HS-27A (cell line): ENCODE measurements at places on chromosomes 12 and 14.

DNA sequence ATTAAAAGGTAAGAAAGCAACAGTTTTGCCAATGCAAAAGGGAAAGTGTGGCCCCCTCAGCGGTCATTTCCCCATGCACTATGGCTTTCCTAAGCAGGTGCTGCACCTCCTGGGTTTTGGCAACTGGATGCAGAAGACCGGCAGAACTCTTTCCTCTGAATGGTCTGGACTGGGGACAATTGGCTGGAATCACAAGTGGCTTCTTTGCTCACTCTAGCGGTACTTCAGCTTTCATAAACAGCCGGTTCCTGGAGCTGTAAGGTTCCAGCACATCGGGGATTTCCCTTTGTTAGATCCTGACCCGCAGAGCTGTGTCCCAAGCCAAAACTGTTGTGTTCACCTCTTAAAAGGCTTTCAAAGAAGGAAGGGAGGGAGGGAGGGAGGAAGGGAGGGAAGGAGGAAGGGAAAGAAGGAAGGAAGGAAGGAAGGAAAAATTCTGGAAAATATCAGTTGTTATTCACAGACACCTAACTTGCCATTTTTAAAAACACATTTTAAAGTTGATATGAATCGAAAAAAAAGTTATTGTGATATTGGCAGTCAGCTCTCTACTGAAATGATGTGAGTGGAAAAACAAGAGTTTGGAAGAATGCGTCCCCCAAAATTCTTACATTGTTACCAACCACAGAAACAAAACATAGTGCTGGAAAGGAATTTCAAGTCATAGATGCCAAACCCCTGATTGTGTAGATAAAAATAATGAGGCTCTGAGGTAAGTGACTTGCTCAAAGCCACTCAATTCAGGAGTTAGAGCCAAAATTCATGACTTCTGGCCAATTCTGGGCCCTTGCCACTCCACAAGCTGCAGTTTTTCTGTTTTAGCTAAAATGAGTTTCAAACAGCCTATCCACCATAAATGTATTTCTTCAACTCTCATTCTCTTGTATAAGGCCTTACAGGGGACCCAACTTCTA, 220.6 kb upstream of the HMGA2 start:
- DNase-seq = peak; percentile 90

DNA sequence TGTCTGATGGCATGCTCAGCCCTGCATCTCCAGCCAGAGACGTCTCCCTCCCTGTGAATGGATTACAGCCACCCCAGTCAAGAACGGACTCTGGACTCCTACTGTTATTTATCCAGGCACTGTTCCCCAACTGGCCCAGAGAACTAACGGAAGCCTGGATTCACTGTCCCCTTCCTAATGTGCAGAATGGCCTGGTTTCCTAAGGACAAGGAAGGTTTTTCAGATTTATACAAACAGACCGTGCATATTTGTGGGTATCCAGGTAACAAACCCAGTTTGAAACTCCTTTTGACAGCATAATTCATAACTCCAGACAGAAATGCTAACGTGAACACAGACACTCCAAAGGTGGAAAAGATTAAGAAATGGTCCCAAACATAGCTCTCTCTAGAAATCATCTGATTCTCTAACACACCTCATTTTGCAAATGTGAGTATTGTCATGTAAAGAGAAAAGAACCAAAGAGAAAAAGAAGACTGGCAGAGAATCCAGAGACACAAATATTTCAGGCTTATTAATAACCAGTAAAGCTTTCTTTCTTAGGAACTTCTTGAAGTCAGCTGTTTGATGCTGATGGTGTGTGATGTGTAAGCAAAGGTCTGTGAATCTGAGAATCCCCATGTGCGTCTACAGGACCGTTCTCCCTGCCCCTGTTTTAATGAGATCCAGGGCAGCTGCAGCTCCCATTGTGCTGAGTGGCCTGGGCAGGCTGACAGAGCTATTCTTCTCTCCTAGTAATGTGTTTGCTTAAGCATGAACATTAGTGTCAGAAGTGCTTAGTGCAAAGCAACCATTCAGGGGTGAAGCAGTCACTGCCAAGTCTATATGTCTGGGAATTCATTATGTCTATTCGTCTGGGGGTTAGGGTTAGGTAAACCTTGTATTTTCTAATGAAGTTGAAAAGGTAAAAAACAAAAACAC, 86.8 kb upstream of the HIF1A start:
- DNase-seq = no peak

DNA sequence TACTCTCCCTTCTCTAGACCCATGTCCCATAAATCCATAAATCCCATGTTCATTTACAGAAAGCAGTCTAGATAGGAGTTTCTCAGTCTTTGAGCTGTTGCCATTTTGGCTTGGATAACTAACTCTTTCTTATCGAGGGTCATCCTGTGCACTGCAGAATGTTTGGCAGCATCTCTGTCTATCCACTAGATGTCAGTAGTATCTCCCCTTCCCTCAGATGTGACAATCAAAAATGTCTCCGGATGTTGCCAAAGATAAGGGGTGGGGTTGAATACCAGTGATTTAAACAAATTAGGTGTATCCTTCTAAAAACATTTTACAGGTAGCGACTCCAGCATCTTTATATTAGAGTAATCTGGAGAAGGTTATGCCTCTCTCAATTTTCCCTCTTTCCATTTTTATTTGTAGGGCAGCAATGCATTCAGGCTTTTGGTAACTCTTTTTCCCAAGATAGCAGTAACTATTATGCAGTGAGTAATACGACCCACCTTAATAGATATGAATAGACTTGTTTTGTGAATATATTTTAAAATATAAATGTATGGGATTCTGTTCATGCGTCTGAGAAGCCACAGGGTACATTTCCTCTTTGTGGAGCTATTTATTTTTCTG, 100.7 kb downstream of the LRRK2 start:
- no peak for DNase-seq

DNA sequence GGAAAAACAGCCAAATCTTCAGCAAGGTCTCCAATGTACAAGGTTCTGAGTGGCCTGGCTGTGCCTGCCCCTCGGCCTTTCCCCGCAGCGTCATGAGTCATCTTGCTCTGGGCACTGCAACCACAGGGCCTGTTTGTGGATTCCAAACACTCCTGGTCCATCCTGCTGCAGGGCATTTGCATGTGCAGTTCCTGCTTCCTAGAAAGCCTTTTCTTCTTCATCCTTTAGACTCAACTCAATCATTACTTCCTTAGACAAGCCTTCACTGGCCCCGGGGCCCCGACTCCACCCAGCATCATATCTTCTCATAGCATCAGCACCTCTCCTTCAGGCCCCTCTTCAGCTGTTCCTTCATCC, 101.8 kb upstream of the EGLN3 start:
- peak; percentile 22 for DNase-seq

DNA sequence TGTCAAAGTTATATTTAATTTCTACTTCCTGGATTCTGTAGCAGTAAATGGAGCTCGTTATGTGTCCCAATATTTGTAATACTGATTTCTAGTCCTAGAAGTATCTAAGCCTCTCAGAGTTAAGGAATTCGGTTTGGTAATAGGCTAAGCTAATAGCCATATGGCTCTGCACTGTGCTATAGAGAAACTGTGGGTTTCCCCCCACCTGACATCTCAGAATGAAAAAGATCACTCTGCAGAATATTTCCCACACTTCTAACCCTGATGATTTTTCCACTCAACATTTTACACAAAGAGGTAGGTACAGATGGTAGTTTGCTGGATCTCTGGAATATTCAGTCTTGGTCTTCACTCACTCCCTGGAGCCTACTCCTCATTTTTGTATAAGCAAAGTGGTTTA, 71.2 kb downstream of the BORCS5 start:
- no peak for DNase-seq

DNA sequence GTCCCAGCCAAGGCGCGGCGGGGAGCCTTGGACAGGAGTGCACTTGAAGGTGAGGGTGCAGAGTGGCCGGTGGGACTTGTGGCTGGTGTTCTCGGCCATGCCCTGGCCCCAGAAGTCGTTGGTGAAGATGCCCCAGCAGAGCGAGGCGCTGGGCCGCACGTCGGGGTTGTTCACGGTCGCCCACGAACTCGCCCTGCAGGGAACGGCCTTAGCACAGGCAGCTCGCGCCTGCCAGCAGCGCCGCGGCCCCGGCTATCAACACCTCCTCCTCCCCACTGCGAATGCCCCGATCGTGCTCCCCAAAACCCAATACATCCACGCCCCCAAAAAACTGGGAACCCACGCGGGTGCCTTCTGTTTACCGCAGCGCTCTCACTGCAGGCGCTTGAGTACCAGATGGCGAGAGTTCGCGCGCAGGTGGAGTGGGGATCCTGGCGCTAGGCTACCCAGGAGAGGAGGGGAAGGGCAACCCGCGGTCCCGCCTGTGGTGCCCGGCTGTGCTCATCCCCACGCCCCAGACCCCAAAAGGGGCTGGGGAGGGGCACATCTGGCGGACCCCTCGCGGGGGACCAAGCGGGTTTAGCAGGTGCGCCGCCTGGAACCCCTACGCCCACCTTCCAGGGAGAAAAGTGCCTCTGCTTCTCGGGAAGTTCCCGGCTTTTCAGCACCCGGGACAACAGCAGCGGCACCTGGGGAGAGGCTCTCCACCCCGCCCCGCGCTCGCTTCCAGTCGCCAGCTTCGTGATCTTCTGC, 386.3 kb upstream of the TMTC1 start:
- DNase-seq = no peak

DNA sequence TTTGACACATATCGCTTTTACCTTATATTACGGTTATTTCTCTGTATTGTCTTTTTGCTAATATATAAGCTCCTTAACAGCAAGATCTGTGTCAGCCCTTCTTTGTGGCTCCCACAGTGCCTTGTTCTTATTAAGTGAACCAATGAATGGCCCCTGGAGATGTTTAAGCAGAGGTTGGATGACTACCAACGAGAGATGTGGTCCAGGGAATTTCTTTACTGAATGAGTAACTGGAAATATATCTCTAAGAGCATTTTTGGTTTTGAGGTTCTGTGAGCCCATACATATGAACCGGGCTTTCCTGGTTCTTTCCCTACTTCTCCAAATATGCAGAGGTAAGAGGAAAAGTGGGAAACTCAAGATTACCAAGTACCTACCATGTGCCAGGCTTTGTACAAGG, 23.5 kb downstream of the CALCOCO1 start:
- no peak for DNase-seq

DNA sequence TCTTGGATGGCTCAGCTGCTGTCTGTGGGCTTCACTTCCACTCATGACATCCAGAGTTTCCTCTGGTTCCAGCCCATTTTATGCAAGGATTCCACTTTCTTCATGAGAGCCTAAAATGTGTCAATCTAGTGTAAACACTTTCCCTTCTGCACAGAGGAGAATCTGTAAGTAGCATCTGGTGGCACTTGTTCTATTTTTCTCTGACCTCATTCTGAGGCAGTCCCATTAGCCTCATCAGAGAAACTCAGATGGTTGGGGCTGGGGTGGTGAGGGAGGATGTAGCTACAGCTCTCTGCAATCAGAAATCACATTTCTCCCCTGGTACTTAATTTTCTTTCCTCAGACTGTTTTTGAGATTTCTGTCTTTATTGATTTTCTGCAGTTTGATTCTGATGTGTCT, 81.6 kb downstream of the PRMT8 start:
- no peak for DNase-seq

DNA sequence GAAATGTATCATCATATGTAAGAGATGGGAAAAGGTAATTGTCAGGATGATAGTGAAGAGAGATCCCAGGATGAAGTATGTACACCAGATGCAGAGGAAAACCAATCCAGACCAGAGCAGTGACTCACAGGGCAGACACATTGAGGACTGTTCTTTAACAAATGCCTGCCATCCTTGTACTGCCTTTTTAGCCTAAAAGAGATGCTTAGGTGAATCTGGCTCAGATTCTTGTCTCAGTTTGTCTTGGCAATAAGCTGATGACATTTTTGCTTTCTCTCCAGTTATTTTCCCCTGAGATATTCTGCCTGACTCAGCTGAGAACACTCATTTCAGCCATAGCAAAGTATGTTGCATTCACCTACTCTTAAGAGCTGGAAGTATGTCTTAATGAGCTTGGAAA, 405.3 kb upstream of the USP15 start:
- DNase-seq = no peak

DNA sequence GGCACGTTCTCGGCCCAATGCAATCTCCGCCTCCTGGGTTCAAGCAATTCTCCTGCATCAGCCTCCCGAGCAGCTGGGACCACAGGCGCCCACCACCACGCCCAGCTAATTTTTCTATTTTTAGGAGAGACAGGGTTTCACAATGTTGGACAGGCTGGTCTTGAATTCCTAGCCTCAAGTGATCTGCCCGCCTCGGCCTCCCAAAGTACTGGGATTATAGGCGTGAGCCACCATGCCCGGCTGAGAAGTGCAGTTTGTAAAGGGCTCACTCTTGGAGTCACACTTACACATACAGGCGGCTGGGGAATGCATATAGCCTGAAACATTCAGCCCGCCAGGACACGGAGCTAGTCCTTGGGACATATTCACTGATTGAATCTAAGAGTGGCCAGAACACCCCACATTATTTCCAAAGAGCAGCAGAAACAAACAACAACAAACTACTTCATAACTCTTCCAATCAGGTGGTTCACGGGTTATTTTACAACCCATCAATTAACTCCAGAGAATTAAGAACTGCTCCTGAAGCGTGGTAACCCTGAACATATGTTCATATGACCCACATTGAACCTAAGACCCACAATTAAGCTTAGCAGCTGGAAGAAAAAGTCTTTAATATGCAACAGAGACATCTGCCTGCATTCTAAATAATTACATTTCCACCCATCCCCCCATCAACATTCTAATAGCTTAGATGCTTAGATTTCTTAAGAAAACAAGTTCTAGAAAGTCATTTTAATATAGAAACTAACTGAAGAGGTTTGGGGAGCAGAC, 49.2 kb downstream of the SSH1 start:
- no peak for DNase-seq

- no peak for DNase-seq
Observed at GRCh38 chr14:60893911-60894310, 87.0 kb downstream of the TRMT5 start.

GRCh38 chr14:72097173-72097783, 165.0 kb downstream of the RGS6 start:
- no peak for DNase-seq

DNA sequence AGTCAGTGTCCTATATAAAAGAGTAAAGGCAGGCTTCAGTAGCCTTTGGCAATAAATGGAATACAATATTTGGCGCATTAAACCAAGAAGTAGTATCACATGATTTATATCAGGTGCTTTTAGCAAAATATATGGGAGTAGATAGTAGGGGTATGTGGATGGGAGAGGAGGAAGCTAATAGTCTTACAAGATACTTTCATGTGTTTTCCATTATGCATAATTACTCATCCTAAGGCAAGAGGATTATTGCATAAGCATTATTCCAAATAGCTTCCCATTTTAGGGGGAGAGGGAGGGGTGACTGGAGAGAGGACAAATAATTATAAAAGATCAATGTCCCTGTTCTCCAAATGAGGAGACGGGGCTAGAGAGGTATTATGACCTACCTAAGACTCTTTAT, 104.3 kb downstream of the DUSP6 start:
- DNase-seq = no peak
